Foreskin keratinocyte (primary cell): ENCODE measurements at places on chromosomes 5 and 9.

- DNase-seq: no peak
Measured at GRCh38 chr5:92147798-92148197, 764.7 kb upstream of the ARRDC3 start.

GRCh38 chr5:36755920-36756488 lies 120.6 kb upstream of the NIPBL start:
- DNase-seq: no peak

GRCh38 chr5:180286-180918 lies 10.9 kb upstream of the LRRC14B start:
- no peak for DNase-seq

DNA sequence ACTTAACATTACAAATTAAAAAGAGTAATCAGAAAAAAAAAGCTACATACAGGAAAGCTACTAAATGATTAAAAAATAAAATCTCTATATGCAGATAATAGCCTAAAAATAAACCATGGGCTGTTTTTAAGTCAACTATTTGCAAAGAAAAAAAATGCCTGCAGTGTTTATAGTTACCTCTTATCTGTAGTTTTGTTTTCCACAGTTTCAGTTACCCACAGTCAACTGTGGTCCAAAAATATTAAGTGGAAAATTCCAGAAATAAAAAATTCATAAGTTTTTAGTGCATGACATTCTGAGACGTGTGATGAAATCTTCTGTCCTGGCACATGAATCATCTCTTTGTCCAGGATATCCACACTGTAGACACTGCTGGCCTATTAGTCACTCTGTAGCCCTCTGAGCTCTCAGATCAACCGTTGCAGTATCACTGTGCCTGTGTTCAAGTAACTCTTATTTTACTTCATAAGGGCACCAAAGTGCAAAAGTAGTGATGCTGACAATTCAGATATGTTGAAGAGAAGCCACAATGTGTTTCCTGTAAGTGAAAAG lies 59.2 kb downstream of the PRELID2 start:
- peak; percentile 78 for DNase-seq

GRCh38 chr9:712643-713042 lies 128.9 kb upstream of the DMRT1 start:
- no peak for DNase-seq

DNA sequence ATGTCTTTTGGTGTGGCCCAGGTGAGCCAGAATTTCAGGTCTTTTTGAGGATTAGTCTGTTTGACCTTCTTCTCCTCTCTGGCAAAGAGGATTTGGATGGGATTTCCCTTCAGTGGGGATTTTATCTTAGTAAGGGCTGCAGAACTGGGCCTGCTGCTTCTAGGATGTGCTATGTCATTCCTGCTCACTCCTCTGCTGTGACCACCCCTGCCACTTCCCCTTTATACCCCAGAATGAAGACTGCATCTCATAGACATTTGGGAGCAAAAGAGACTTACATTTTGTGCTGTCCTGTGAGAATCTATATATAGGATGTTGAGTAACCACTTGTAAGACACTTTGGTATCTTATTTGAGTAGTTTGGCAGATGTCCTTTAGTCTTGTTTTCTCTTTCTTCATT lies 76.2 kb downstream of the ARHGAP26 start:
- no peak for DNase-seq

GRCh38 chr5:116084287-116084691 lies 536 bp upstream of the COMMD10 start:
- peak; percentile 29 for DNase-seq

DNA sequence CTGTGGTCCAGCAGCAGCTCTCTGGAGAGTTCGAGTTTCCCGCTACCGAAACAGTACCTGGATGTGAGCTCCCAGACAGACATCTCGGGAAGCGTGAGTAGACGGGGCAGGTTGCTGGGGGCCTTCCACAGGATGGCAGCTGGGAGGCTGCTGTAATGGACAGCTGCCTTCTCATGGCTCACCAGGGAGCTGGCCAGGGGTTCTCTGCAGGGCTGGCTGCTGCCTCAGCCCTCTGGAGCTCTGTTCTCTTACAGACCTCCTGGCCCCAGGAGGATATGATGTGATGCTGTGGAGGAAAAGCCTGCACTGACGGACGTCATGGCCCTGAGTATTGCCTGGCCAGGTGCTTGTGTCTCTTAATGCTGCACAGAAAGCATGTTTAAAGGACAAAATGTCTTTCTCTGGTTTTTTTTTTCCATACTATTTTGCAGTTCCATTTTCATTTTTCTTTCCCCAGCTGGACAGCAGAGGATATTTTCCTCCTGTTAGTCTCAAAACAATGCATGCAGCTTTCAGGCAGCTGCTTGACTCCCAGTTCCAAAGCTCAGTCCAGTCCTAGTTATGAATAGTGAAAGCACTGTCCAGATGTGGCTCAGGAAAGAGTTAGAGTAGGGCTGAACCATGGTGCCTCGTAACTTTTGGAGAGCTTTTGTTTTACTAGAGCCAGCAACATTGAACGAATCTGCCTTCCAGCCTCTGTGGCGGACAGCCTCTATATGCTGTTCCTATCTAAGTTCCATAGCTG lies 77.5 kb upstream of the RARS1 start:
- no peak for DNase-seq

DNA sequence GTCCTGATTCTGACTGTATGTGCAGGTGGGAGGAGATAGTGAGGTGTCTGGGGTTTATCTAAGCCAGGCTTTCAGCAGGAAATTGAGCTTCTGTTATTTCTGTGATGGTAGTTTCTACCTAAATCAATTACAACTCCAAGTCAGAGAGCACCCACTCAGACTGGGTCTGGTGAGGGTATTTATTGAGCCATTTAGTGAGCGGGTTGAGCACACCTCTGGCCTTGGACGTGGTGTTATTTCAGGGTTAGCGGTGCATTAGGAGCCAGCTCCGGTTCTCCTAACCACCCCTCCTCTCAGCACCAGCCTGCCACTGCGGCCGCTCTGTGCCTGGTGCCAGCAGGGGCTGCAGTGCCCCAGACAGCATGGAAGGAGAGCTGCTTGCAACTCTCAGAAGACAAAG lies 238.9 kb downstream of the CACNA1B start:
- DNase-seq: no peak

- DNase-seq: no peak
Measured at GRCh38 chr5:80216096-80216495, 39.8 kb downstream of the SERINC5 start.

GRCh38 chr5:141681695-141682641 lies at the start of gene ARAP3:
TSS of gene ARAP3 (minus strand) at chr5:141682230. CDS start at chr5:141680486, 1,744 bp downstream.
- DNase-seq: peak; percentile 68

DNA sequence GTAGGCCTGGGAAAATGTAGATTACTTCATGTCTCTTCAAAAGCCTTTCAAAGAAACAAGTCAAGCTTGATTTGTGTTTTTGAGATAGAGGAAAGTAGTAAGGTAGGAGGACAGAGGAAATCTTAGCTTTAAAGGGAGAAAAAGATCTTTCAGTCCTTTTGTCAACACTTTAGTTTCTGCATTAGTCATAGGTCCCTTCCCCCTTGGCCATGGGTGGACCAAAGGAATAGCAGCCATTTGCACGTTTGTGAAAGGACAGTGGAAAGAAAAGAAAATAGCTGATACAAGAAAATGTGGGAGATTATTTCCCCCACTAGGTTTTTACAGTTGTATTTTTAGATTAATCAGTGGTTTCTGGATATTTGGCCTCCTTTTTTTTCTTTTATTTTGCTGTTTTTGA lies 121.9 kb upstream of the GRHPR start:
- no peak for DNase-seq

DNA sequence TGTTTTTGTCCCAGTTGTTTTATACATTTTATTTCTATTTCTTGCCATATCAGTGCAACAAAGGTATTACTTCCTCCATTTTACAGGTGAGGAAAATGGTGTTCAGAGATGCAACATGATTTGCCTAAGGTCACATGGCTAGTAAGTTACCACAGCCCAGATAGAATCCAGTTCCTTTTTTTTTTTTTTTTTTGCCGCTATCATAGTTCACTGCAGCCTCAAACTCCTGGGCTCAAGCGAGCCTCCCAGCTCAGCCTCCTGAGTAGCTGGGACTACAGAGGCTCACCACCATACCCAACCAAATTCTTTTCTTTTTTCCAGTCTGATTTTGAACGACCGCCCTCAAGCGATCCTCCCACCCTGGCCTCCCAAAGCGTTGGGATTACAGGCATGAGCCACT lies 480 bp upstream of the CCDC69 start:
- no peak for DNase-seq

DNA sequence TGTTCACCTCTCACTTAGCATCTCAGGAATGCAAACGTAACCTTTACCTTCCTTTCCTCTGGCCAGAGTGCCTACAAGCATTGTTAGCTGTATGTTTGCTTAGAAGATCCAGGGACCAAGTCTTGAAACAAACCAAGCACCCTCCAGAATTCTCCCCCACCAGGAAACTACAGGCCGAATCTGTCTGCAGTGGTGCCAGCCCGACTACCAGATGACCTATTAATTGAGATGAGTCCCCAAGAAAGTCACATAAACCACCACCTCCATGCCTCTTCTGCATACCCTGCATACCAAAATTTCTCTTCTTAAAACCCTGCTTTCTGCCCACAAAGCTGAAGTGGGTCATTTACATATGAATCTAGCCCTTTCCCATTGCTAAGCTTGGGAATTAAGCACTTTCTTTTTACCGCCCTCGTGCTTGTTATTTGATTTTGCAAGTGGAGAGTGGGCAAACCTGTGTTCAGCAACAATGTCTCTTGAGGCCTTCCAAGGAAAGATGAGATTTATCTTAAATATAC lies 1239.1 kb downstream of the CDH12 start:
- no peak for DNase-seq

DNA sequence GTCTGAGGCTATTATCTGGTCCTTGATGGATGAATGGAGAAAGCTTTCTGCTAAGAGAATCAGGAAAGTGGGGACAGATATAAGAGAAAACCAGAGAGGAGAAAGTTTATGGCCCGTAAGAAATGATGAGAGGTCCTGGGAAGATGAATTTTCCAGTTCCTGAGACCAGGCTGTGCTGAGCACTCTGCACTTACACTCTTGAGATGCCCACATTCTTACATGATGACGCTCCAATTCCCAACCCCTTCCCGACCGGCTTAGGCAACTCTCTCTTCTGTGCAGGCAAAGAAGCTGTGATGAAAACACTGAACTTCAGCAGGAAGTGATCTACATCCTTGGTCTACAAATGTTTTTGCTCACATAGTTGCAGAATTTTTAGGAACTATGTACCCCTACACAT lies 417.0 kb downstream of the ARHGEF28 start:
- peak; percentile 73 for DNase-seq

DNA sequence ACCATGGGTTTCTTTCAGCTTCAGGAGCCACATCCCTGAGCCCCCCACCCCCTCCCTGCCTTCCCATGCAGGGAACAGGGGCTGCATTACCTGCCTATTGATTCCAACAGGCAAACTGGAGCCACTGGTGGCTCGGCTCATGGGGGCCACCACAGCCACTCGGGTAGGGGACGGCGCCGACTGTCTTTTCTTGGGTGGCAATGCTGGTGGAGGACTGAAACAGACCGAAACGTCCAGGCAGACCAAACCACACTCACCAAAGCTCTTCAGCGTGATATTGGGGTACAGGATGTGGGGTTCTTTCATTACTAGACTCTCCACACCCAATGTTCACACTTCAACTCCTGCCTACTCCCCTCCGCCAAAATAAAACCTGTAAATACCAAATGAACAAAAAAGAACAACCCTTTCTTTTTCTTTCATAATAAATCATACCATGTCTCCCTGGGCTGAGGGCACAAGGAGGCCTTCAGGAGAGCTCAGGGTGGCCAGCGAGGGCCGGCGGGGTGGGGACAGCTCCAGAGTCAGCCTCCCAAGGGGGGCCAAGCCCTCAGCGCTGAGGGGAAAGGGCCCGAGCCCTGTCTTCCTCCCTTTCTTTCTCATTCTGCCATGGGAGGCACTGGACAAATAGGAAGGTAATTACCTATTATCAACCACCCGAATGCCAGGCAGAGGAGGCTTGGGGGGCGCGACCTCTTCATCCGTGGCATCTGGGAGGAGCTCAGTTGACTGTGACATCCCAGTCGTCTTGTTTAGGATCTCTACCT lies 83.3 kb downstream of the PRRT1B start:
- DNase-seq: no peak

DNA sequence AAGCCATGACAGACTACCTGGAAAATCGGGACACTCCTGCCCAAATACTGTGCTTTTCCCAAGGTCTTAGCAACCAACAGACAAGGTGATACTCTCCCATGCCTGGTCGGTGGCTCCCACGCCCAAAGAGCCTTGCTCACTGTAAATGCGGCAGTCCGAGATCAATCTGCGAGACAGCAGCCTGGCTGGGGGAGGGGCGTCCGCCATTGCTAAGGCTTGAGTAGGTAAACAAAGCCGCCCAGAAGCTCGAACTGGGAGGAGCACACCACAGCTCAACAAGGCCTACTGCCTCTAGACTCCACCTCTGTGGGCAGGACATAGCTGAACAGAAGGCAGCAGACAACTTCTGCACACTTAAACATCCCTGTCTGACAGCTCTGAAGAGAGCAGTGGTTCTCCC lies 272.1 kb upstream of the CCNG1 start:
- no peak for DNase-seq

- DNase-seq: no peak
Measured at GRCh38 chr9:36789886-36790285, 217.2 kb downstream of the MELK start.

DNA sequence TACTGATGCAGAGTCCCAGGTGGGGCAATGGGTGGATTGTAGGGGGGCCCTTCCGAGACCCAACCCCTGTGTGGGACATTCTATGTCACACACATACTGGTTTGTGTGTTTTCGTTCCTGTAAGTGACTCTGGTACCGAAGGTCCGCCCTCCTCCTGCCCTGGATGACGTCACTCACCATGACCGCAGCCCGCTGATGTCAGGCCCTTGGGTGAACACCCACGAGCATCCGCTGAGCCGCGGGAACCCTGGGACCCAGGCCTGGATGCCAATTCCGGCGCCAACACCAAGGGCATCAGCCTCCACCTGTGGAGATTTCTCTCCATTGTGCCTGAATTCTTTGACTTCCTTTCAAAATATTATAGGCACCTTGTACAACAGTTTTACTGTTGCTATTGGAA lies 184.3 kb downstream of the MTRR start:
- DNase-seq: no peak

DNA sequence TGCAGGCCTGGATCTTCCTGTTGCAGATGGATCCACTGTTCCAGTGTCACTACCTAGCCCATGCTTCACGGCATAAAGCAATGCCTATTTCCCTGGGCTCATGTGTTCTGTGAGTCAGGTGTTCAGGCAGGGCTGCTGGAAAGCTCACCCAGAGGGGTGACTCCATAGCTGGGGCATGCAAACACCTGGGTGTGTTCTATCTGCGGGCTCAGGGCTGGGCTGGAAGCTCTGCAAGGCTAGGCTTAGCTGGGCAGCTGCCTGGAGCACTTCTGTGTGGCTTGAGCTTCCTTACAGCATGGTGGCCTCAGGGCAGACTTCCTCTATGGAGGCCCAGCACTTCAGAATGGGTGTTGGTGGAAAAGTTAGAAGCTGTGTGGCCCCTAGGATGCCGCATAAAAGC lies 139.9 kb downstream of the GADD45G start:
- DNase-seq: peak; percentile 91

DNA sequence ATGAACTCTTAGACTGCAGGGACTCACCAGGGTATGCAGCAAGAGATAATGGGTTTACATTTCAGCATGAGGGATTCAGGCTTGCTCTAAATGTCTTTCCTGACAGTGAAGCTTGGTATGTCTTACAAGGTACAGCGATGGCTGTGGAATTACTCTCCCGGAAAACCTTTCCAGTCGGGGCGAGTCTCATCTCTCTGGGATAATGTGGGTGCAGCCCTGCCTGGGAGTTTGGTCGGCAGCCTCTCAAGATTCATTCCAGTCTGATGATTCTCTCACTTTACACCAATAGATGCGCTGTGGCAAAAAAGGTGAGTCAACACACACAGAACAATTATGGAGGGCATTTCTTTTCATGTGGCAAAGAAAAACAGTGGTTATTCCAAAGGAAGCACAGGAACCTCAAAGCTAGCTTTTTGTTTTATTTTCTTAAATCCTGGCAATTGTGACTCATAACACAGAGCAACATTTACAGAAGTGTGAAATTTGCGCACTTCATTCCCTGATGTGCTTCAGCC lies 190.3 kb downstream of the DCP2 start:
- DNase-seq: peak; percentile 98
